ENCODE measurements at places on chromosomes 3 and 15. TPM values are rescaled to one million over a fixed set of nuclear protein-coding genes. Genes with fewer than 3 reads are reported as not detected.
A peak's percentile ranks its signal among the peaks of the same experiment; 100 is the strongest.

- no peak for DNase-seq
Measured at GRCh38 chr15:66072616-66073361, 180.8 kb downstream of the MEGF11 start.

The CCDC9B gene
- 8.9 TPM for total RNA-seq

DNA sequence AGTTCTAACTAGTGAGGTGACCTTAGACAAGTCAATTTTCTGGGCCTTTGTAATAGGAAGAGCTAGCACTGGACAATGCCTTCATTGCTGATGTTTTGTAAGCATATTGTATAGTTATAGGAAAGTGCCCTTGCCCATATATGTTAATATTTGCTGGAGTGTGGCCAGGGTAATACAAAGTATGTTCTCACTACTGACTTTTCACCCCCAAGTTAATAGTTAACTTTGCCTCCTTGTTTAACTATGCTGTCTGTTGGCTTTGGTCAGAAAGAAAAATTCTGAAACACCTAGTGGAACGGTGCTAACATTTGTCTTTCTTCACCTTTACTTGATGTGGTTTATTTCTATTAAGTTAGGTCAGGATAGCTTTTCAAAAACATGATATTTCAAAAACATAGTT, 287.4 kb upstream of the CTNNB1 start:
- DNase-seq = no peak

The CFAP20DC gene
- 0.65 TPM for total RNA-seq

- no peak for DNase-seq
Measured at GRCh38 chr3:14554715-14555114, 14.6 kb upstream of the GRIP2 start.

GRCh38 chr3:131981323-131981722, 53.5 kb downstream of the CPNE4 start:
- DNase-seq = no peak

The BCHE gene
- 36.5 TPM for total RNA-seq

DNA sequence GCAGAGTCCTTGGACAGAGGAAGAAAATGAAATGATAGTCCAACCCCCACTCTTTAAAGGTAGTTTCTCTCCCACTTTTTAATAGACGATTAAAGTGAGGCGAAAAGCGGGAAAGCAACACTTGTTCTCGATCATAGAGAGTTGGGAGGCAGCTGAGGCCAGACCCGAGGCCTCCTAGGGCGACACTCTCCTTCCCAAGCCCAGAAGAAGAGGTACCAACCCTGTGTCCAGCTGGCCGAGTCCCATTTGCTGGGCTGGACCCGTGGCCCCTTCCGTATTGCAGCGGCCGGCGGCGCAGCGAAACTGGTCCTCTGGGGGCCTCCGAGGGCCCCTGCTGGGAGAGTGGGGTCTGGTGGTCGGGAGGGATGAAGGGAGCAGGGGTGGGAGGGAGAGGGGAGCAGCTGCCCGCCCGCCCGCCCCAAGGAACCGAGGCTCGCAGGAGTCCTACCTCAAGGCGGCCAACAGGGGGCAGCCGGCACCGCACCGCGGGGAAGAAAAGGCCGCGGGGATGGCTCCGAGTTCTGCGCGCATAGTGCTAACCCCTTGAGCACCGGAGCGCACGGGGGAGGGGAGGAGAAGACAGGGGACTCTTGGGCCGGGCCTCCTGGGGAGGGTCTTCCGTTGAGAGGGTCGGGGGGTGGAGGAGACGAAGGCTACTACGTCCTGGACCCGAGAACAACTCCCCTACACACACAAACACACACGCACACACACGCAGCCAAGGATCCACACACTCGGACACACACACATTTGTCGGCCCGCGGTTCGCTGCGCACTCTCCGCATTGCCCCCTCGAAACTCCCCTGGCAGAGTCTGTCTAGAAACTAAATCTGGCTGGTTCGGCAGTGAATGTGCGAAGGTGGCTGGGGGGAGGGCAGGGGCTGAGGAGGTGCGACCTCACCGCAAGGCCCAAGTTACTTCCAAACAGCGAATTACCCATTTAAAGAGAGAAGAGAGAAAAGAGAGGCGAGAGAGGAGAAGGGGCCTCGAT, 2.0 kb downstream of the WNT5A start:
- peak; percentile 61 for DNase-seq

The TBC1D5 gene
- total RNA-seq = 75.8 TPM

The LRRIQ4 gene
- total RNA-seq = not detected

GRCh38 chr15:90558171-90558573, 28.4 kb downstream of the CRTC3 start:
- peak; percentile 2 for DNase-seq

The GADL1 gene
- not detected for total RNA-seq

DNA sequence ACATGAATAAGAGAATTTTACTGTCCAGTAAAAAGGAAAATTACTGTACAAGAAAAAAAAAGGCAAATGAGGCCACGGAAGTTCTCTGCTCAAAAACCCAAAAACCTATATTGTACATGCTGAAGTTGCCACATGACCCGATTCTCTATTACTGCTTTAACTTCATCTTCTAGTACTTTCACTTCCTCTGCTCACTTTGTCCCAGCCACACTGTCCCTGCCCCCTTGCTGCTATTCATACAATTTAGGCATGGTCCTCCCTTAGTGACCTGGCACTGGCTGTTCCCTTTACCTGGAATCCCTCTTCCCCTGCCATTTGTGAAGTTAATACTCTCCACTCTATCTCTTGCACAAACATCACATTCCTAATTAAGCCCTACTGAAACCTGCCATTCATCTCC, 457.4 kb downstream of the MAGI1 start:
- no peak for DNase-seq

DNA sequence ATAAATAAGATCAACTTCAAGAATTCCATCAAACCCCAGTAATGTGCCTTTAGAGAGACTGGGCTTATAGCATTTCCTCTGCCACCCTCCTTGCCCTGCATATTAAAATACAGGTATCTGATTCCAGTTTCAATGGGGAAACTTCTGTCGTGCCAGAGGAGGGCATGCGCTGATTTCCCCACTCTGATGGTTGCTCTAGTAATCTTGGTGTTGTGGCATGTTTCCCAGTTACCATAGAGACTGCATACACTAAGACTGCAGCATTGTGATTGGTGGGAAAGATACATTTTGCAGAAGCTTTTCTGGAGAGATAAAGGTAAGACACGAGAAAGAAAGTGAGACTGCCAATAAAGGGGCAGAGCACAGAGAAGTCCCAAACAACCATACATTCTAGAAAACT, 225.6 kb downstream of the TIGIT start:
- DNase-seq = peak; percentile 77

The GOLGA6A gene
- total RNA-seq = not detected

DNA sequence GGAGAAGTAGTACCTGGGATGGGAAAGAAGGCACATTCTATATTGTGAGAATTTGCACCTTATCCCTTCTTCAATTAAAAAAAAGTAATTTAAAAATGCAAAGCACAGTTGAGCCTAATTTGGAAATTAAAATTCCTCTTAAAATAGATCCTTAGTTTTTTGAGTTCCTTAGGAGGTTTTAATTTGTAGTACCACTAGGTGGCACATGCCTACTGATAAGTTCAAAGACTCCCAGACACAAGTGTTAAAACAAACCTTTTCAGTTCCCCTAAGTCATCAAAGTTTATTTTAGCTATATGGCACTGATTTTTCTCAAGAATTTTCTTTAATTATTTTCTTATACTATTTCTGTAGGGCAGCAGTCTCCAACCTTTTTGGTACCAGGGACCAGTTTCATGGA, 127.6 kb upstream of the AZI2 start:
- DNase-seq = peak; percentile 61

- no peak for DNase-seq
Measured at GRCh38 chr3:184688251-184688881, 23.5 kb downstream of the MAGEF1 start.

GRCh38 chr15:81418444-81418843, 44.4 kb upstream of the TMC3 start:
- DNase-seq = no peak

- DNase-seq = peak; percentile 28
Measured at GRCh38 chr3:125990253-125990970, 21.4 kb downstream of the ROPN1B start.

The TICRR gene
- total RNA-seq = 0.40 TPM

The DPPA2 gene
- total RNA-seq = not detected

GRCh38 chr3:17980863-17981262, 238.4 kb upstream of the TBC1D5 start:
- no peak for DNase-seq

- DNase-seq = no peak
Measured at GRCh38 chr3:119912220-119912619, 130.3 kb downstream of the NR1I2 start.

GRCh38 chr3:196941729-196942225, 551 bp downstream of the NCBP2 start:
- DNase-seq = peak; percentile 64

All from lung microvascular endothelial cell (primary cell).